Right renal pelvis (tissue), 4 donors: ENCODE measurements at places on chromosomes 1 and 21. TPM values are rescaled to one million over a fixed set of nuclear protein-coding genes. Genes with fewer than 3 reads are reported as not detected.
A peak's percentile ranks its signal among the peaks of the same experiment; 100 is the strongest.

Gene RHD
- 1.1 TPM for polyA plus RNA-seq

Gene FAF1
- 57.7 TPM for polyA plus RNA-seq

Gene CAMK2N1
- 84.8 TPM for polyA plus RNA-seq

Gene OR2T35
- polyA plus RNA-seq, result not detected

Gene ARMH1
- polyA plus RNA-seq, result 5.1 TPM

Gene SLC5A9
- polyA plus RNA-seq, result 15.4 TPM

Gene HCN3
- polyA plus RNA-seq, result 9.4 TPM

DNA sequence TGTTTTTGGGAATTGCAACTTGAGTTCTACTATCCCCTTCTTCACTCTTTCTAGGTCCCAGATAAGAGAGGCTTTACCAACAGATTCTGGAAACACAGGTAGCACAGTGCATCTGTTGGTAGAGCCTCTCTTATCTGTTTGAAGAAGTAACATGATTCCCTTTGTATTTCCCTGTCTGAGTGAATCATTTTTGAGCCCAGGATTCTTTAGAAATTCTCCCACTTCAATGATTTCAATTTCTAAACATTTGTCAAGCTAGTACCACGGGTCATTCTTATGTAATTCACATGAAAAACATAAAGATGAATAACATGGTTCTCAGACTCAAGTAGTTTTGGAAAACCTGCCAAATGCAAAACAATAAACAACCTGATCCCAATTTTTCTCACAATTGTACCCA lies 72.0 kb upstream of the DUSP10 start:
- no peak for DNase-seq

GRCh38 chr1:228986093-228986904 lies 251.0 kb downstream of the RHOU start:
- DNase-seq, result no peak

DNA sequence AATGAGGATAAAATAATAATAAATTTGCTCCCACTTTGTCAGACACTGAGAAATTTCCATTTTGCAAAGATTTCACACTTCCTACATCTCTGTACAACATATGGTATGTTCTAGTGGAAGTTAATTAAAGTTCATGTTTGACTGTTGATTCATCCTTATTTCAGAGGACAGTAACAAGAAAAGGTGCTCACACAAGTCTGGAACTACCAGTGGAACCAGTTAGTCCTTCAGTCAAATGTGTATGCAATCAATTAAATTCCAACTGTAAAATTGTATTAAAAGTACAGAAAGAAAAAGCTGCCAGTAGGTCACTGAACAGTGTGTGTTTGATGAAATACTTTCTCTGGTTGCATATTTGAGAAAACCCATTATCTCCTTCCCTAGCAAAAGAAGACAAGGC lies 496.0 kb upstream of the PKN2 start:
- no peak for DNase-seq

DNA sequence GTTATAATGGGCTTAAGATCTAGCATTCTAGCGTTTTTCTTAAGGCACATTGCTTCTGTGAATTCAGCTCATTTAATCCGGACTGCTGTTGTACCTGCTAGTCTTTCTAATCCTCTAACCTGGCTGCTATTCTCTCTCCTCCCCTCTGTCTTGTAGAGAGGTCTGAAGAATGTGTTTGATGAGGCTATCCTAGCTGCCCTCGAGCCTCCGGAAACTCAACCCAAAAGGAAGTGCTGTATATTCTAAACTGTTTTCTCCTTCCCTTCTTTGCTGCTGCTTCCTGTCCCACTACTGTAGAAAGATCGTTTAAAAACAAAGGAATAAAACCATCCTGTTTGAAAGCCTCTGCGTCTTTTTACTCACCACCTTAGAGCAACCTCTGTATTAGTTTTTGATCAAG lies 37.3 kb downstream of the CDC42 start:
- no peak for DNase-seq

GRCh38 chr1:233904633-233905415 lies at the start of gene SLC35F3:
Gene SLC35F3, plus strand, starts transcription at chr1:233904676.
- DNase-seq, result peak; percentile 40

DNA sequence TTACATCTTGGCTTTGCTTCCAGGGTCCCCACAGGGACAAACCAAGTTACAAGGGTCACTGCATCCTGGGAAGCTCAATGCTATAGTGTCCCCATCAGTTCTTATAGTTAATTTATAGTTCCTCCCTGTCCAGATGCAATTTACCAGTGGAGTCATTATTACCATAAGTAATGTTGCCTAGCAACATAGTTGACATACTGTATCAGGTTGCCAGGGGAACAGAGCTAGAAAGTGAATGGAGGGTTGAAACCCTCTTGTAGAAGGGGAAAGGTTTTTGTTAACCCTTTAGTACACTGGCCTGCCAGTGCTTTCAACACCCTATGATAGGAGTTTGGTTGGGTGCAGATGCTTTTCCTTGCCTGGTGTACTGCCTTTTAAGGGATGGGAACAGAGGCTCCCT lies 34.3 kb upstream of the TTC4 start:
- peak; percentile 7 for DNase-seq

DNA sequence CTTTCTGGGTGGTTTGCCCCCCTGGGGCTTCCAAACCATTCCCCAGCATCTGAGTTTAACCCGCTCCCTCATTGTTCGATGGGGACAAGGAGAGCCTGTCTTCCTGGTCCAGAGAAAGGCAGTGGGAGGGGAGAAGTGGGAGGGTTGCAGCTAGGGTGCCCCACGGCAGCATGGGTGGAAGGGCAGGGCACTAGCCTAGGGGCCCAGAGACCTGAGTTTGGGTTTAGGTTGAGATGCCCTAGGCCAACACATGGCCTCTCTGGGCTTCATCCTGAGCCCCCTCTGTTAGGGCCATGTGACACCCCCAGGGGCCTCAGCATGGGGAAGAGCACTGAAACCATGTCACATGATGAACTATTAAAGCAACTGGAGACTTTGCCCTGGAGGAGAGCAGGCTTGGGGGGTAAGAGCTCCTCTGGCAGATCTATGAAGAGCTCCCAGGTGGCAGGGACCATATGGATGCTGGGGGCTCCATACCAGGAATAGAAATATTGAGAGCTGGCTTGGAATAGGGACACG lies 9.7 kb upstream of the RUNX3 start:
- DNase-seq, result no peak

- no peak for DNase-seq
Measured at GRCh38 chr1:237149857-237150256, 107.9 kb downstream of the RYR2 start.

DNA sequence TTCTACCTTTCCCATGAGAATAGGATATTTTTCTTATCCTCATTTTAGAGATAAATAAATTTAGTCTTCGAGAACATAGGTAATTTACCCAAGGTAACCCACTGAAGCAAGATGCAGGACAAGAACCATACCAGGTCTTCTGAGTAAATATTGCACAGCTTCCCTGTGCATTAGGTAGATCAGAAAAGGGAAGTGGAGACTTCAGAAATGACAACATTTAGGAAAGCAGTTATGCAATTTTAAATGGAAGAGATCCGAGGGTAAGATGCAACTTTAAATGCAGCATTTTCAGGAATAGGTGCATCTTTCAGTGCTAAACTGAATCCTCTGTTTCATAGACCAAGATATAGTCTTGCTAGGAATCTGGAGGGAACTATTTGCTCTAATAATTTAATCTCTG lies 206.4 kb upstream of the SGIP1 start:
- no peak for DNase-seq

DNA sequence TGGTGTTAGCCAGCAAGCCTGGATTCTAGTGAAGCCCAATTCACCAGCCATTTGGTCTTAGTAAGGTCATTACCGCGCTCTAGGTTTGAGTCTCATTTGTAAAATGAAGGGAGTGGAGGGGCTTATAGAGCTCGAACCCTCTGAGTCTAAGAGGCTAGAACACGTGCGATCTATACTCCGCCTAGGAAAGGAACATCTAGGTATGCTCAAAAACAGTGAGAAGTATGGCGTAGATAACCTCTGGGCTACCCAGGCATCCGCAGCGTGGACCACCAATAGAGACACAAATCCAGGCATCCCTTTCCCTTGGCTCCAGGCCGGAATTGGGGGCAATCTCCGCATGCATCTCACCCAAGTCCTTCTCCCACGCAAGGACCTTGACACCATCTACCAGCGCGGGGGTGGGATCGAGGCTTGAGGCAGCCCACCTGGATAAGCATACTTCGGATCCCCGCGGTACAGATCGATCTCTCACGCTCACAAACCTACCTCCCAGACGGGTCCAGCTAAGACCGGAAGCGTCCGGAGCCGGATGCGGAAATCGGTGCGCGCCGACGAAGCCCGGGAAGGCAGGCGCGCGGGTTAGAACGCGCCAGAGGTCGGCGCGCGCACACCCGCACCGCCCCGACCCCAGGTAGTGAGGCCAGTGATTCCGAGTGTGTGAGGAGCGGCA lies at the start of gene METTL25B:
TSS of gene METTL25B (plus strand) at position 544 of the 673 bp plus-strand sequence. CDS start 636 bp downstream, outside the sequence.
- DNase-seq, result no peak

DNA sequence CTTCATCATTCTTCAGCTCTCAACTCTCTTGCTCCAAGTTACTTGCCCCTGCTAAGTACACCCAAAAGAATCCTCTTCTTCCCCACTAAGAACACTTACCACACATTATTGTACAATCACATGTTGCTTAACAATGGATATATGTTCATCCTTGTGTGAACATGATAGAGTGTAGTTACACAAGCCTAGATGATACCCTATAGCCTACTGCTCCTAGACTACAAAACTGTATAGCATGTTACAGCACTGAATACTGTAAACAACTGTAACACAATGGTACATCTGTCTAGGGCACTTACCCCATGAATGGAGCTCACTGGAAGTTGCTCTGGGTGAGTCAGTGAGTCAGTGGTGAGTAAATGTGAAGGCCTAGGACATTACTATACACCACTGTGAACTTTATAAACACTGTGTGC lies 77.4 kb downstream of the RERE start:
- DNase-seq, result no peak

GRCh38 chr1:21292984-21293536 lies 2.8 kb upstream of the ECE1 start:
- no peak for DNase-seq

DNA sequence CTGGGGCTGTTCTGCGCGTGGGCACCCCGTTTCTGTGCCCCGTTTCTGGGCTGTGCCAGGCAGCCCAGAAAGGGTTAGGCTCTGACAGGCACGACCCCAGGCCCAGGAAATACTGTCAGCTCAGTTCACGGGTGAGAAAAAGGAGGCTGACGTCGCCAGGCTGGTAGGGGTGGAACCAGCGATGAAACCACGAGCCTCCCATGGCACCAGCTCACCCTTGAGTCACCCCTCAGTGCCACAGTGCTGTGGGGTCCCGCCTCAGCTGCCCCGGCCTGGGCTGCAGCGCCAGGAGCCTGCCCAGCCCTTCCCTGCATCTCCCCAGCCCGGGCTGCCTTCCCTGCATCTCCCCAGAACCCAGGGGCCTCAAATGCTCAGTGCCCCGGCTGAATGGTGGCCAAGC lies 11.5 kb downstream of the MEGF6 start:
- DNase-seq, result no peak

- DNase-seq, result no peak
Measured at GRCh38 chr1:25675729-25676476, 59.3 kb downstream of the MAN1C1 start.

GRCh38 chr1:81437649-81438048 lies 363.1 kb upstream of the ADGRL2 start:
- no peak for DNase-seq

DNA sequence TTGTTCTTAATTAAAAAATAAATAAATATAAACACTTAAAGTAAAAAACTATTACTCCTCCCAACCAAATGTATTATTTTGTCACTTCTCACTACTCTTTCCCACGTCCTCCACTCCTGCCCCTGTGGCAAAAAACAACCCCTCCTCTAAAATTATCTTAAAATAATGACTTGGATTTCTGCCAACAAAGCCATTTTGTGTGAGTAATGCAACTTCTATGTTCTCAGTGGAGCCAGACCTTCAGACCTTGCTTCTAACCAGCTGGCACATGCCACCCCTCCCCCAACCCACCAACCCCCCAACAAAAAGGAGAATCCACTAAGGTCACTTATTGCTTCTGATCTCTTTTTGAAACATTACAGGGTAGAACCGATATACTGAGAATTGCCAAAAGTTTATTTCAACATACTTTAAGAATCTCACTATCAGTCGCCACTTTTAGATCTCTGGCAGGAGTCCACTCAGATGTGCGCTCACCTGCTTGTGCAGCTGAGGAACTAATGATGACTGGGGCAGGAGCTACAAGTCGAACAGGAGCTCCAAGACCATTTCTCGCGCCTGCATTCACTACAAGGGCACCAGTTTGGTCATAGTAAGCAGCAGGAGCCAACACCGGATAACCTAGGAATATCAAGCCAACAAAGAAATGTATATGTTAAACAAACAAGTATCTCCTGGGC lies 58.3 kb upstream of the SDC3 start:
- DNase-seq, result peak; percentile 28

- DNase-seq, result no peak
Measured at GRCh38 chr1:82950606-82951200, 1048.2 kb downstream of the TTLL7 start.

DNA sequence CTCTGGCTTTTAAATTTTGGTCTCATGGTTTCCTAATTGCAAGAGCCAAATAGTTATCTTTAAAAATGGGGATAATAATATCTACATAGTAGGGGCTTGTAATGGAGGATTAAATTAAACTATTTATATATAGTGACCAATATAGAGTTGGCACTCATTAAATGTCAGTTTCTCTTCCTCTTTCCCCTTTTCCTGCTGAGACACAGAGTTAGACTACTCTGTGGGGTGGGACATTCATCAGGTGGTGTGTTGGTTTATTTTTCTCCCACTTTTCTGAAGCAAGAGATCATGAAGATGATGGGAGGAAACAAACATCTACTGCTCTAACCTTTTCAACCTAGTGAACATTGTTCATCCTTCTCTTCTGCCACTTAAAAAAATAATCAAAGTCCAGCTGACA lies 17.3 kb upstream of the RAP1A start:
- DNase-seq, result no peak

DNA sequence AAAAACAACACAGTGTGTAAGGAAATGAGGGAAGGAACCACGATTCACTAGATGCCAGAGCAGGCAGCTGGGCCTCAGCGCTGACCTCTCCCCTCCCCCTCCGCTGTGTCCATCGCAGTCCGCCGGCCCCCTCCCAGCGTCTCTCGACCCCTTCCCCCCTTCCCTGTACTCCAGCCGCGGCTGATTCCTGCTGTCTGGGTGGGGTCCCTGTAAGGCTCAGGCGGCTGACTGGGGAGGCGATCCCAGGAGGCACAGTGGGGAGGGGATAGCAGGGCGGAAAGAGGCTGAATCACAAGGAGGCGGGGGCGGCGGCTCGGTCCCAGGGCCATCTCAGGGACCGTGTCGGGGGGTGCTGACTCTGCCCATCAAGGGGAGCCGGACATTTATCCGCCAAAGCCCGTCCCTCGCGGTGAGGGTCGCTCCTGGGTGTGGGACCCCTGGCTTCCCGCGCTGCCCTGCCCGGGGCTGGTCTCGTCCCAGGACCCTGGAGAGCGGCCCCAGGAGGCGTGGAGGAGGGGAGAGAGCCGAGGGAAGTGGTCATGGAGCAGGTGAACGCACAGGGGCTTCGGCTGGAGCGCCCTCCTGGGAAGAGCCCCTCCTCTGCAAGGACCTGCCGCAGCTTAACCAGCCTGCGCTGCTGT lies 241.9 kb downstream of the PTPRU start:
- no peak for DNase-seq
